SK-N-SH treated with all-trans-retinoic acid at 6 μM for 48 hours (cell line): ENCODE measurements at places on chromosomes 6 and 20.

GRCh38 chr6:27693766-27694546, 218.2 kb downstream of the OR2B2 start:
- peak; percentile 80 for ATAC-seq

DNA sequence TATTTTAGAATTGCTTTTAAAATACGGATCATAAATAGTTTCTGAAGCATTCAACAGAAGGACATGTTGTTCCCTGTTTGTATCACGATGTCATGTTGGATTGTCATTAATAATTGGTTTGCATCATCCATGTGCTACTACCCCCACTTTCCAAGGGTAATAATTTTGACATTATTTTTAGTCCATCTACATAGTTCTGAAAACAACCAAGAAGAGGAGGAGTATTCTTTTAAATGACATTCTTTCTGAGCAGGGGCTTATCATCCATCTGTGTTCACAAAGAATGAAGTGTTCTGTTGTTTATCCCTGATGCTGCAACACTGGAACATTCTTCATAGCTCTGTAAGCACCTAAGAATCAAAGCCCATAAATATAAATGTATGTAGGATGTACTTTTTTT, 151.0 kb upstream of the CITED2 start:
- ATAC-seq = peak; percentile 66

GRCh38 chr20:8470156-8470555, 338.1 kb downstream of the PLCB1 start:
- ATAC-seq = no peak

DNA sequence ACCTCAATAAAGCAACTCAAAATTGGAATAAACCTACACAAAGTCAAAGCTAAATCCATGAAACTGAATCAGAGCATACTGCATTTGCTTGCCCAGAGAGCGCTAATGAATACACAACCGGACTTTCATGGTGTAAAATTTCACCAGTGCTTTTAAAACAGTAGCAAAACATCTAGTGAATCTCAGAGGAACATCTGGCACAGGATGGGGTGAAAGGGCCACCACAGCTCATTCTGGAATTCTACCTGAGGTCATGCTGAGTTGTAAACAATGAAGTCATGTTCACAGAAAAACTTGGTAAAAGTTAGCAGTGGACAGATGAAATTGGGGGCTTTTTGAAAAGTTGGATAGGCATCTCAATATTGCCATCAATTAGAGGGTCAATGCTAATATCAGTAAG, 125.6 kb upstream of the STXBP5 start:
- no peak for ATAC-seq

DNA sequence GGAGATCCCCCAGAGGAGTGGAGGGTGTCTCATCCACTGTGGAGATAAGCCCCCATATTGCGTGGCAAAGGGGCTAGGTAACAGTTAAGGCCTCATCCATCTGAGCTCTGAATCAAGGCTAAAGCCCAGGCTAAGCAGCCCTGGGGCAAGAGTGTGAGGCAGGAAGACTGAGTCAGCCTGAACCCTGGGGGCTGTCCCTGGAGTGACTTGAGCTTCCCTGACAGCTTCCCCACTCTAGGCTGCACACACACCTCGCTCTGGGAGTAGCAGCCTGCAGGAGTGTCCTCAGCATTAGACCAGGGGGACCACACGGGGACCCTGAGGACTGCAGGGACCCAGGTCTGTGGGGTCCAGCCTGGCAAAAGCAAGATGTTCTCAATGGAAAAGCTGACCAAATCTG, 27.9 kb downstream of the UBD start:
- no peak for ATAC-seq

DNA sequence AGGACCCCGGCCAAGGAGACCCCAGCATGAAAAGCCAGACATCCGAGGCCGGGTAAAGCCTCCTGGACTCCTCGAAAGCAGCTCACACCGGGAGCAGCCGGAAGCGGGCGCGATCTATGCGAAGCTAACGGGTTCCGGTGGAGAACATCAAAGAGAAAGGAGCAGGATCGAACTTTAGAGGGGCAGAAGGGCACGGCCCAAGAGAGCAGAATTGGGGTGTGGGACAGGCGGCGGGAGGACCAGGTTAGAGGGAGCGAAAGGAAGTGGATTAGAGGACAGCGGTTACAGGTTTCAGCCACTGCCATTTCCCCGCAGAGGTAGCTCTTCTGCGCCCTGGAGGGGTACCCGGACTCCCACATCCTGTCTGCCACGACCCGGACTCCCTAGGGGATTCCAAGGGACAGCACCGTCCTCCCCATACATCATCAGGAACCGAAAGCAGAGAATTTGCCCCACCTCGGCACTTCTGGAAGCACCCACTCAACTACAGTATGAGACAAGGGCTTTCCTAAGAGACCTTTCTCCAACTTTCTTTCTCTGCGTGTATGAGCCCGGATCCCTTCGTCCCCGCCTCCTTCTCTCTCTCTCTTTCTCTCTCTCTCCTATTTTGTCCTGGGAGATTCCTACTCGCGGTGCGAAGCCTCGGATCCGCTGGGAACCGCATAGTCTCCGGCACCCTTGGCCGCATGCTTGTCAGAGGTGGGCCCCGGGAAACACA, 507 bp upstream of the VGLL2 start:
- ATAC-seq = peak; percentile 54

GRCh38 chr20:48047447-48047846, 262.2 kb upstream of the SULF2 start:
- ATAC-seq = no peak

DNA sequence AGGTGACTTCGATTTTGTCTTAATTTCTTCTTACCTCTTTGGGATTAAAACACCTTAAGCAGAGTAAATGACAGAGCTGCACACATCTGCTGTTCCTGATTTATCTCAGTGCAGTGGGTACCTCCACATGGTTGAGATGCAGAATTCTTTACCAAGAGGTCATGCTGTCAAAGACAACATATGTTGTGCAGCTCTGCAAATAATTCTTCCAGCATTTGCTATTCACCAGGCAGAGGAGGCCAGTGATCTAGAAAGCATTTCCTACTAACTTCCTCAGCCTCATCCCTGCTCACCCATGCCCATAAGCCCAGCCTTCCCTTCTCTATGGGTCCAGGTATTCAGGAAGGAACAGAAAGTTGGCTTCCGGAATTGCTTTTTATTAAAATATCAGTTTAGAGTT, 109.3 kb downstream of the THBS2 start:
- ATAC-seq = no peak

DNA sequence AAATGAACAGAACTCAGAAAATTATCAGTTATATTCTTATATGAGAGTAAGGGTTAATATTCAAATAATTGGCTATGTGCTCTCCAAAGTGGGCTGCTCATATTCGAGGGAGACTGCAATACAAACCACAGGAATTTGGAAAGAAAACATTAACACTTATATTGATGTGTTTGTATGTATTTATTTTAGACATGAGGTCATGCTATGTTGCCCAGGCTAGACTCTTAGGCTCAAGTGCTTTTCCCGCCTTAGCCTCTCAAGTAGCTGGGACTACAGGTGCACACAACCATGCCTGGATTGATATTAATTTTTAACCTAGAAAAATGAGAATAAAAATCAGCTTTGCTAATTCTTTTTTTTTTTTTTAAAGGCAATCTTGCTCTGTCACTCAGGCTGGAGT, 35.0 kb downstream of the BTBD9 start:
- no peak for ATAC-seq

- ATAC-seq = no peak
Observed at GRCh38 chr20:45029884-45030283, 63.6 kb downstream of the STK4 start.

- no peak for ATAC-seq
Observed at GRCh38 chr20:21564127-21564773, 50.4 kb upstream of the NKX2-2 start.

GRCh38 chr6:95244751-95245150, 332.6 kb upstream of the MANEA start:
- ATAC-seq = no peak

GRCh38 chr20:59117526-59117925, 46.1 kb upstream of the ZNF831 start:
- ATAC-seq = no peak

GRCh38 chr20:1467355-1468116, 887 bp upstream of the NSFL1C start:
- no peak for ATAC-seq

DNA sequence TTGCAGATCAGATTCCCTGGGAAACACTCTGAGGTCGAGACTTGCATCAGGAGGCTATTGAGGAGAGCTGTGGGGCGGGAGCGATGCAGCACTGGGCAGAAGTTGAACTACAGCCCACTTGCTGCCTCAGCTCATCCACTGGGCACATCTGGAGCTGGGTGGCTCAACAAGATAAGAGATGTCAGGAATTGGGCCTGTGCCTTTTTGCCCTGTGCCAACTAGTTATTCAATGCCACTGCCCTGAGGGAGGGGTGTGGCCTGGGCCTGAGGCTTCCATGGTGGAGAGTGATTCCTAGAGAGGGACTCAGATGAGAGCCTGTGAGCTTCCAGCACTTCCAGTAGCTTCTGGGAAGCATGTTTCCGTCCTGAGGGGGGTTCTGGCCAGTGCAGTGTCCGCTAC, 32.7 kb downstream of the BRPF3 start:
- ATAC-seq = no peak

- no peak for ATAC-seq
Observed at GRCh38 chr6:23394681-23395080, 731.3 kb upstream of the NRSN1 start.

- ATAC-seq = no peak
Observed at GRCh38 chr6:104126315-104127005, 733.3 kb downstream of the HACE1 start.

DNA sequence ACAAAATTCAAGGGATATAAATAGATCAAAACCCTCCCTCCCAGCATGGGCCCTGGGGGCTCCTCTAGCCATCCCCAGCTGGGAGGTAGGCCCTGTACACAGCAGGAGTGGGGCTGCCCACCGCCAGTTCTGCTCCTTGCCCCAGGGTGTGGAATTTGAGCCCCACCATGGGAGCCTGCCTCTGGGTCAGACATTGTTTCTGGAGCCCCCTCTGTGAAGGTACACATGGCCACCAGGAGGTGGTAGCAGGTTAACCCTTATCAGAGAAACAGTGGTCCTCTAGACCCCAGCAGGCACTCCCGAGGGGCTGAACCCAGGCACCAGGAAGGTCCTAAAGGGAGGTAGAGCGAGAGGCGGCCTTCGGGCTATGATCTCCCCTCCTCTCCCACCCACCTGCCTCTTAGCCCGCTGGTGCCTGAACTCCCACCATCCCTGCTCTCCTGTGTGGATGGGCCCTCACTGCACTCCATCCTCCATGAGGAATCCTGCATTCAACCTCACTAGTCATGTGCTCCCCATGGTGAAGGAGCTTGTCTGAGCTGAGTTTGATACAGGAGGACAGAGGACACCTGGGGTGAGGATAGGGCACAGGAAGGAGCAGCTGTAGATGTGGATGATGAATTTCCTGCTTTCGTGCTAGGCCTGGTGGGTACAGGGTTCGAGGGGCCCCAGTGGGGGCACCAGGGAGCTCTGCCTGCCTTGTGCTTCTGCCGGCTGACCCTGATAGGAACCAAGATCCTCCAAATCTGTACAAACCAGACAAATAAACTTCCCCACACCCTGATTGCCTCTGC, 114.9 kb downstream of the GRM4 start:
- ATAC-seq = no peak

- no peak for ATAC-seq
Observed at GRCh38 chr20:62952373-62952967, at the start of gene SLC17A9. Gene SLC17A9, plus strand, starts transcription at chr20:62952709. Its CDS starts 122 bp downstream, at chr20:62952831.

DNA sequence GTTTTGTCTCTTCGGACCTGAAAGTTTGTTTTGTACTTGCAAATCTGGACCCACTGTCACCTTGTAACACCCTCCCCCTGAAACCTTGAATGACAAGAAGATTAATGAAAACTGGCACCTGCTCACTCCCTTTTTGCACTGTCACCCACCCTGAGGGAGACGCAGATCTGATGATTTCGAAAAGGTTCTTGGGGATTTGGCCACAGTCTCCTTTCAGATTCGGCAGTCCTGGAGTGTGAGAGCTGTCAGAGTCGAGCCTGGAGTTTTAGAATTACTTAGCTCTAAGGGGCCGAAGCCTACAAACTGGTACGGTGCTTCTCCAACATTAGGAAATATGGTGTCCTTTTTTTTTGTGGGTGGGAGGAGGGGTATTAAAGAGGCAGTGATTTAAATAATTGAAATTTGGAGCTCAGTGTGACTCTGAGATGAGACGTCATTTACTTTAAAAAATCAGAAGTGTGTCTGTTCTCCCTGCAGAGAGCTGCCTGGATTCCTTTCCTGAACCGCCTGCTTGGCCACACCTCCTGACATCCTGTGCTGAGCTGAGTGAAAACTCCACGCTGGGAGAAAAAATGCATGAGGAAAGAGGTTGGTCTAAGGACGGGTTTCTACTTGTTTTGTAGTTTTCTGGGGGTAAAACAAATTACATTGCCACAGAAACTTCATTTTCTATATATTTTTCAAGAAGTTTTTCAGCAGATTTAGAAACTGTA, 447.0 kb upstream of the CDH4 start:
- ATAC-seq = no peak

DNA sequence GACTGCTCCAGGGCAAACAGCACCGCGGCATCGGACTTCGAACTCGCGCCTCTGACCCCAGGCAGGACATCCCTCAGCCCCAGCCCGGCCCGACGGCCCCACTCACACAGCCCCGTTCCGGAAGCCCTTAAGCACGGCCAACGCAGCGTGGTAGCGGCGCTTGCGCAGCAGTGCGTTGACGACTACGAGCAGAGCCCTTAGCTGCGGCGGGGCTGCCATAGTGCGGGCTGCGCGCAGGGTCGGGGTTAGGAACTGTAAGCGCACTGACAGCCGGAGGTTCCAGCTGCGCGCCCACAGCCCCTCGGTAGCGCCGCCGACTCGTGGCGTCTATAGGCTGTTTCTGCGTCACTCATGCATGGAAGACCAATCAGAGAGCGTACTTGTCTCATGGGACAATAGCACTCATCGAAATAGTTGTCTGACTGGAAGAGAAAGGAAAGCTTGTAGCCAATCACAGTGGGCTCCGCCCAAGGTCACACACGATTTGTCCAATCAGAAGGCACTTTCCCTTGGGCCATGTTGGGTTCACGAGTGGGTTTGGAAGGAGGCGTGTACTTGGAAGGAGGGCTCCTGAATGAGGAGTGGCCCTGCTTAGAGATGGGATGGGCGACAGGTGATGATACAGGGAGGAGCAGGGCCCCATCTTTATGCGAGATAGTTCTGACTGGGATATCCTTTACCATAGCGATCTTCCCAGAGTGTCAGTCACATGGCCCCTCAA, at the start of gene PXMP4:
PXMP4 (minus strand) TSS at position 322 of the 721 bp plus-strand sequence; CDS start at position 219, 103 bp downstream.
- ATAC-seq = peak; percentile 100
